ENCODE measurements at places on chromosomes 16 and 17.

- no peak for DNase-seq
Measured at GRCh38 chr17:75111777-75112335, 2.1 kb downstream of the ARMC7 start.

GRCh38 chr16:12721841-12722421, 81.8 kb downstream of the CPPED1 start:
- no peak for DNase-seq

- DNase-seq = no peak
Measured at GRCh38 chr17:63452046-63452961, 6.2 kb upstream of the CYB561 start.

DNA sequence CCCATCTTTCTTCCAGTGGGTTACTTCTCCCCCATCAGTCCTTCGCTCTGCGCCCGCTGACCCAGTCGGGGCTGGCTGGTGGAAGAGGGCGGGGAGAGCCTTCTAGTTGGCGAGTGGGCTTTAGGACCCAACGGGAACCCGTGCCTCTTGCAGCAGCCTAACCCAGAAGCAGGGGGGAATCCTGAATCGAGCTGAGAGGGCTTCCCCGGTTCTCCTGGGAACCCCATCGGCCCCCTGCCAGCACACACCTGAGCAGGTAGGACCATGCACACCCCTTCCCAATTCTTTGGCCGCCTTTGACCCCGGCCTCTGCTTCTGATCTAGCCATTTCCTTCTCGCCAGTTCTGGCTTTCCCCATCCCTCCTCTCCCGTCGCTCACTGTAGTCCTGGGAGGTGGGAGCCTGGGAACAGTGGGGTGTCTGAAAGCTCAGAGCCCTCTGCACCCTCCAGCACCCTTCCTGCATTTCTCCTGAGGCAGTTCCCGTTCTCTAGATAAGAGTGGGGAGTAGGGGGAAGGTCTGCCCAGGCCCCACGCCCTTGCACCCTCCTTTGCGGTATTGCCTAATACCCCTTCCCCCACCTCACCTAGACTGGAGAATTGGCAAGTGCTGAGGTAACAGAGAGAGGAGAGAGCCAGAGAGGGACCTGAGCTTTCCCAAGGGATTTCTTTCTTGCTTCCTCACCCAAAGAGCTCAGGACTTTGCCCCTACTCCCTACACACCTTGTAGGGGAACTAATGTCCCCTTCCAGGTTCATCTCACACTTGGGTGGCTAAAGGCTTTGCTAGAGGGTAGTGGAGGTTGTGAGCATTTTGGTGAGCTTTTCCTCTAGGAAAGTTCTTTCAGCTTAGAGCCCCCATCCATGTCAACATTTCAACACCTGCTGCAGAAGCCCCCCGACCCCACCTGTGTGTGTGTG, at the start of gene RARA:
Gene RARA, plus strand, starts transcription at position 150 of the 918 bp plus-strand sequence. CDS start 22,039 bp downstream, outside the sequence.
- no peak for DNase-seq

- no peak for DNase-seq
Measured at GRCh38 chr17:43917348-43918025, 10.2 kb upstream of the MPP2 start.

GRCh38 chr16:66701026-66701425, 4.5 kb upstream of the CMTM4 start:
- no peak for DNase-seq

GRCh38 chr17:48113201-48113676, 5.7 kb downstream of the SNX11 start:
- DNase-seq = no peak

GRCh38 chr17:977166-977565, 2.4 kb downstream of the NXN start:
- DNase-seq = no peak

DNA sequence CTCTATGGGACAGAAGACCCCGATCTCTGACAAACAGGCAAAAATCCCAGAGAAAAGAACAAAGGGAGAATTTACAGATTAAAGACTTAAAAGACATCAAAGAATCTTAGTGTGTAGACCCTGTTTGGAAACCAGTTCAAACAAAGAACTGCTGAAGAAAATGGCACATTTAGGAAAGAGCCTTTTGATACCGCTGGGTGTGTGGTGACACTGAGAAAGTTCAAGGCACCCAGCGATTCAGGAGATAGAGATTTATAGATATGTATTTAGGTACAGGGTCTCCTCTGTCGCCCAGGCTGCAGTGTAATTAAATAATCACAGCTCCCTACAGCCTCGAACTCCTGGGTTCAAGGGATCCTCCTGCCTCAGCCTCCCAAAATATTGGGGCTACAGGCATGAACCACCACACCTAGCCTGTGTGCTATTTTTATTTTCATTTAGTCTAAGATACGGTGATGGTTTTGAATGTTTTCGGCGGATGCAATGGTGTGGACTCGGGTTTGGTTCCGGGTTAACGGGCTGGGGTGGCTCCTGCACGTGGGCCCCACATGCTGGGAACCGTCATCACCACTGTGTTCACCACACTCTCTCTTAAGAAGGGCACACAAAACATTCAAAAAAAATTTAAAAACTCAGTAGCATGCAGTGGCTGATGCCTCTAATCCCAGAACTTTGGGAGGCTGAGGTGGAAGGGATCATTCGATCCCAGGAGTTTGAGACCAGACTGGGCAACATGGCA, 114.0 kb downstream of the ZNF778 start:
- no peak for DNase-seq

DNA sequence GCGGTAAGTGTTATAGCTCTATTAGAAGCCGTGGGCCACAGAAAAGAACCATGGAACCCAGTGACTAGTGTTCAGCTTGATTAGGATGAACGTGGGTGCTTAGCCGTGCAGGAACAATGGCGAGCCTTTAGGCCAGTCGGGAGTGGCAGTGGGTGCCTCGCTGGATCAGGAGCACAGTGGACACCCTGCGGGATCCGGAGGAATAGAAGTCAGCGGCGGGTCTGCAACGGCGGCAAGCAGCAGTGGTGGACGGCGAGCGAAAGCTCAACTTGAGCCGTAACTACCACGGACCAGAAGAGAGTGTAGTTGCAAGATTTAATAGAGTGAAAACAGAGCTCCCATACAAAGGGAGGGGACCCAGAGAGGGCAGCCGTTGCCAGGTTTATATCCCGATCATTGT, 37.3 kb upstream of the CDH15 start:
- DNase-seq = no peak

- DNase-seq = no peak
Measured at GRCh38 chr16:30438835-30439234, 6.8 kb downstream of the SEPHS2 start.

GRCh38 chr17:59914274-59914854, 21.4 kb downstream of the RPS6KB1 start:
- no peak for DNase-seq

- no peak for DNase-seq
Measured at GRCh38 chr17:79844869-79845600, 5.8 kb upstream of the CBX4 start.

DNA sequence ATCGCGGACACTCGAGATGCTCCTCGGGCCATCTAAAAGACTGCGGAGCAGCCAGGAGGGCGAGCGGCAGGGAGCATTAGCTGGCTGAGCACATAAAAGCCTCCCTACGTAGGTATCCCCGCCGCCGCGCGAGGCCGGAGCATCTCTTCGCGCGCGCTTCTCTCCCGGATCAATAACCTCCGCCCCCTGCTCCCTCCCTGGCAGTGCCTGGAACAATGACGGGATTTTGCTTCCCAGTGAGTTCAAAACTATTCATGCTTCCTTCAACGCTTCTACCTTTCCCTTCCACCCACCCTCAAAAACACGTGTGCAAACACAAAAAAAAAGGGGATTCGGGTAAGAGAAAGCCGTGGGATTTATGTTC, 984 bp downstream of the CENPV start:
- peak; percentile 51 for DNase-seq

- DNase-seq = no peak
Measured at GRCh38 chr16:73046849-73047214, 1.1 kb downstream of the ZFHX3 start.

GRCh38 chr17:59067340-59067739, 39.3 kb downstream of the TRIM37 start:
- DNase-seq = no peak

DNA sequence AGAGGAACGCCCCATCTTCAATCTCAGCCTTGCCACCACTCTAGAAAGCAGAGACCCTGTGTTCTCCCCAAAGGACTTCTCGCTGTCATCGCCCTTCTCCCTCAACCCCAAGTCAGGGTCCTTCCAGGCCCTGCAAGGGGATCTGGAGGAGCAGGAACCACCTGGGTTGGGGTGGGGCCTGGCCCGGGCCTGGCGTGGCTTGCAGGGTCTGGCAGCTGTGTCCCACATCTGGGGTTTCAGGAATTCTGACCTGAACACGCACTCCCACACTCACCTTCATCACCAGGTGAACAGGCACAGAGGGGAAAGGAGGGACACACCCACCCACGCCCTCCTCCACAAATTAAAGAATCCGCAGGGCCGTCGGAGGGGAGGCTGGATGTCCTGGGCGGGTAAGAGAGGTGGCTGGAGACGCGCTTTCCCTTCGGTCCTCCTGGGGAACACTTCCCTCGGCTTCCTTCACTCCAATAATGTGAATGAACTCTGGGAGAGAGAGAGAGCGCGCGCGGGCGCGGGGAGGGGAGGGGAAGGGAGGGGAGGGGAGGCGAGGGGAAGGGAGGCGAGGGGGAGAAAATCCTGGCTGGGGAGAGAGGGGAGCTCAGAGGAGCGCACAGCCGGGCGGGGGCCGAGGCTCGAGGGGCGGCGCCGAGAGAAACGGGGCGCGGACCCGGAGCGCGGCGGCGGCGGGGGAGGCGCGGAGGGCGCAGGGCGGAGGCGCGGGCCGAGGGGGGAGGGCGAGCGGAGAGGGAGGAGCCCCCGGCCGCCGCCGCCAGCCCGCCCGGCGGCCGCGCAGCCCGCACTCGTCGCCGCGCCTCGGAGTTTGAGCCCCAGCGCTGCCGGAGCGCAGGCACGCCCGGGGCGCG, at the start of gene CACNG4:
Gene CACNG4, plus strand, starts transcription at position 799 of the 863 bp plus-strand sequence. CDS start 205 bp downstream, outside the sequence.
- DNase-seq = no peak

GRCh38 chr17:1074886-1075605, 78.1 kb downstream of the TIMM22 start:
- peak; percentile 41 for DNase-seq

- DNase-seq = no peak
Measured at GRCh38 chr17:81461607-81462500, 50.7 kb downstream of the ACTG1 start.

DNA sequence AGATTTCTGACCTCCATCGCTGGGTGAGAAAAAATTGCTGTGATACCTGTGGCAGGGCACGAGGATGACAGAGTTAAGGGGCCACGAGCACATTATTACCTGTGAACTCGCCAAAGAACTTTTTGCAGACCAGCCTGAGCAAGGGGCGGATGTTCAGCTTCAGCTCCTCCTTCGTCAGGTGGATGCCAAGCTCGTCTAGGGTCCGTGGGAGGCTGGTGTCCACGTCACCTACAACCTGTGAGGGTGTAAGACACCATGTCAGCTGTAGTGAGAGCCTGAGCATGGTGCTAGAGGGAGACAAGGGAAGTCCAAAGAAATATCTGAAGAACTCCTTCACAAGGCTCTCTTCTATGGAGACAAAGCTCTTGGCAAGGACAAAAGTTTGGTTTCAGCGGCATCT, 17.1 kb downstream of the HIGD1B start:
- no peak for DNase-seq

DNA sequence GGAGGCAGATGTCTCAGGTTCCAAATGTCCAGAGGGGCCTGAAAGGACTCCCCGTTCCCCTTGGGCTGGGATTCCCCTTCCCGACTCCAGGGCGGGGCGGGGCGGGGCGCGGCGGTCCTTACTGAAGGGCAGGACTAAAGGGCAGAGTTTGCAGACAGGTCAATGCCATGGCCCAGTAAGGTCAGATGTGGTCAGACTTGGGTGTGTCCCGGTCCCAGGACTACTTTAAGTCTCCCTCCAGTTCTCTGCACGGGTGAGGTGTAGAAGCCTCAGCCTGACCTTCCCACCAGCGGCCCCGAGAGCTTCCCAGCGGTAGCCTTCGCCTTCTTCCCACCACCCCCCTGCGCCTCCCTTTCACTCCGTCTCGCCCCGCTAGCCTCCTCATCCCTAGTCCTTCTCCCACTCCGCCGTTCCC, 532 bp downstream of the KDM6B start:
- no peak for DNase-seq

- DNase-seq = no peak
Measured at GRCh38 chr16:53092284-53092683, 37.5 kb downstream of the CHD9 start.

DNA sequence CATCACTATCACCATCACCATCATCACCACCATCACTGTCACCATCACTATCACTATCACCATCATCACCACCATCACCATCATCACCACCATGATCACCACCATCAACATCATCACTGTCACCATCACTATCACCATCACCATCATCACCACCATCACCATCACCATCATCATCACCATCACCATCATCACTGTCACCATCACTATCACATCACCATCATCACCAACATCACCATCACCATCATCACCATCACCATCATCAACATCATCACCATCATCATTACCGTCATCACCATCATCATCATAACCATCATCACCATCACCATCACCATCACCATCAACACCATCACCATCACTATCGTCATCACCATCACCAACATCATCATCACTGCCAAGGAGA, 273.8 kb downstream of the FOXL1 start:
- no peak for DNase-seq

DNA sequence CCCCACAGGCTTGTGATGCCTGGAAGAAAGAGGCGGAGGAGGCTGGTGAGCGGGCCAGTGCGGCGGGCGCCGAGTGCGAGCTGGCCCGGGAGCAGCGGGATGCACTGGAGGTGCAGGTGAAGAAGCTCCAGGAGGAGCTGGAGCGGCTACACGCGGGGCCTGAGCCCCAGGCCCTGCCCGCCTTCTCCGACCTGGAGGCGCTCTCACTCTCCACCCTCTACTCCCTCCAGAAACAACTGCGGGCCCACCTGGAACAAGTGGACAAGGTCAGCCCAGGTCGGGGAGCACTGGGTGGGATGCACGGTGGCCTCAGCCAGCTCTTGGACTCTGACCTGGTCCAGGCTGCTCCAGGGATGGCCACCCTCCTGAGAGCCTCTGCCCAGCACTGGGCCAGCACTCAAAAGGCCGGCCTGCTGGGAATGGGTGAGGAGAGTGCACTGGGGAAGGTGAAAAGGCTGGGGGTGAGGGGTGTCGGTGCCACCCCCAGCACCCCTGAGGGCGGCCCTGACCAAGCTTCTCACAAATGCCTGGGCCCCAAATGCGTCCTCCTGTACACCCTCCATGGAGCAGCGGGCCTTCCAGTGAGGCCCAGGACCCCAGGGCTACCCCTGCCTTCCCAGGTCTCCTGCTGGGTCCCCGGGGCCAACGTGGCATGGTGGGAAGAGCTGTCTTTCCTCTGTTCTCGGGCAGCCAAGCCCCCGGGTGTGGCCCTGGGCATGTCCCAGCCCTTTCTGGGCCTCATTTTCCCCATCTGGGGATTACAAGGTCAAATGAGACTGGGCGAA, 20.8 kb downstream of the UNC13D start:
- no peak for DNase-seq

GRCh38 chr16:67932462-67932840, 789 bp upstream of the CTRL start:
- no peak for DNase-seq

GRCh38 chr17:56141046-56141839, 12.0 kb upstream of the ANKFN1 start:
- DNase-seq = no peak
